ENCODE measurements at places on chromosomes 2 and 18.

GRCh38 chr2:230866756-230867523 is 2.2 kb downstream of the ITM2C start:
- DNase-seq, result peak; percentile 72

GRCh38 chr2:25375989-25376545 is 34.3 kb upstream of the DNMT3A start:
- no peak for DNase-seq

GRCh38 chr2:3254442-3254941 is 123.1 kb downstream of the EIPR1 start:
- DNase-seq, result no peak

DNA sequence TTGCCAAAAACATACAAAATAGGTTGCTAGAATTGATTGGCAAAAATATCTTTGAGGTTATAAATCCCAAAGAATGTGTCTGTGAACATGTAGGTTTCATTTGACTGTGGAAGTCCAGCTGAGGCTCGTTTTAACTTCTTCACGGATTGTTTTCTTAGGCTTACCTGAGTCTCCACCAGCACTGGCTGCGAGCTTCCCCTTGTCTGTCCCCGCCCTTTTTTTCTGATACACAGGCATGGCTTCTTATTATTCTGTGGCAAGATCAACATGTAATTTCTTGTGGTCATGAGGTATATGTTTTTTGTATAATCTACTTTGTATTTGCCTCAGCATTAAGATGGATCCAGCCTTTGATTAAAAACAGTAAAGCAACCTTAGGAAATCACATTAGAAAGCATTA is 7.2 kb upstream of the SLC40A1 start:
- DNase-seq, result no peak

DNA sequence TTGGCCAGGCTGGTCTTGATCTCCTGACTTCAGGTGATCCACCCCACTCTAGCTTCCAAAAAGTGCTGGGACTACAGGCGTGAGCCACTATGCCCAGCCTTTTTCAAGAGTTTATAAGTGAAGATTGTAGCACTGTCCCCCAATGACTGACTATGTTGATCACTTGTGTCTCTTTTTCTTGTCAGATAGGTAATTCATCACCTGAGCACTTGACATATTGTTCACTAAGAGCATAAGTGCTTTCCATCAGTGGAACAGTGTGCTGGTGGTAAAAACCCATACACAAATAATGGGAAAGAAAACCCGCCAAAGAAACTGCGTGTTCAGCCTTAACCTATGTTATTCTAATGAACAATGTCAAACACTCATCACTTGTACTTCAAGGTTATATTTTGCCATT is 414.4 kb upstream of the CDH7 start:
- no peak for DNase-seq

DNA sequence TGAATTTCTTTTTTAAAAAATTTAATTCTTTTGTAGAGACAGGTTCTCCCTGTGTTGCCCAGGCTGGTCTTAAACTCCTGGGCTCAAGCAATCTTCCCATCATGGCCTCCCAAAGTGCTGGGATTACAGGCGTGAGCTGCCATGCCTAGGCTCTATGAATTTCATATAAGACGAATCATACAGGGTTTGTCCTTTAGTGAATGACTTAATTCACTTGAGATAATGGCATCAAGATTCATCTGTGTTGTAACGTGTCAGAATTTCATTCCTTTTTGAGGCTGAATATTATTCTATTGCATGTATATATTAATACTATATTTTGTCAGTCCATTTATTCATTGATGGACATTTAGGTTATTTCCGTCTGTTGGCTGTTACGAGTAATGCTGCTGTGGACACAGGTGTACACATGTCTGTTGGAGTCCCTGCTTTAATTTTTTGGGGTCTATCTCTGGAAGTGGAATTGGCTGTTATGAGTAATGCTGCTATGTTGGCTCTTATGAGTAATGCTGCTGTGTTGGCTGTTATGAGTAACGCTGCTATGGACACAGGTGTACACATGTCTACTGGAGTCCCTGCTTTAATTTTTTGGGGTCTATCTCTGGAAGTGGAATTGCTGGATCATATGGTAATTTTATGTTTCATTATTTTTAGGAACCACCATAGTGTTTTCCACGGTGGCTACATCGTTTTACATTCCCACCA is 210.6 kb downstream of the CAMKMT start:
- DNase-seq, result no peak

DNA sequence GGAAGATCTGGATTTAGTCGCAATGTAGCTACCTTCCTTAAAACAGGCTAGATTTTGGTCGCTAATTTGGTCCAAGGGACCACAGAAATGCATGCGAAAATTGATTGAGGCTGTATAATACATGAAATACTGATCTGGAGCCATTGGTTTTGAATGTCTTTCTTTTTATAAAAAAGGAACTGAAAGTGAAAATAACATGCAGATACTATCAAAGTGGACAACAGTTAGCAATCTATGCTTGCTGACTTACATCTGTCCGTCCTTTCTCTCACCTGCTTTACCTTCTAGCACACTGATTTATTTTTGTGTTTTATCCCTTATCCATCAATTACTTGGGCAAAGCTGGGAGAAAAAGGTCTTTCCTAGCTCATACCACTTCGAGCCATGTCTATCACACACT is 1459.8 kb upstream of the ACVR2A start:
- no peak for DNase-seq

DNA sequence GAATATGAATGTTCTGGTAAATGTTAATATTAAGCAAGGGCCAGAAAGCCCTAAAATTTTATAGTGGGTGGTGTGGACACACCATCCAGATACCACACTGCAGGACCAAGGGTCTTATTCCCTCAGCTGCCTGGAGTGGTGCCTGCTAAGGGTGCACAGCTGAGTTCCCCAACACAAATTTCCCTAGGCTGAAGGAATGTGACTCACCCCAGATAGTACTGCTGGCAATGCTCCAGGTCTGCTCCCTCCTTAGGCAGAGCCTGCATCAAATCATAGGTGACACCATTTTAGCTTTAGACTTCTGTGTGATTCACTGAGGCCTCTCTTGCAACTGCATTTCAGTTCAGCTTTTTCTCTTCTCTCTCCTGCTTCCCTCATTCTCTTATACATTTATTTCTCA is 321.1 kb downstream of the SATB2 start:
- DNase-seq, result no peak

- no peak for DNase-seq
Measured at GRCh38 chr2:155727187-155727895, 605.2 kb downstream of the NR4A2 start.

DNA sequence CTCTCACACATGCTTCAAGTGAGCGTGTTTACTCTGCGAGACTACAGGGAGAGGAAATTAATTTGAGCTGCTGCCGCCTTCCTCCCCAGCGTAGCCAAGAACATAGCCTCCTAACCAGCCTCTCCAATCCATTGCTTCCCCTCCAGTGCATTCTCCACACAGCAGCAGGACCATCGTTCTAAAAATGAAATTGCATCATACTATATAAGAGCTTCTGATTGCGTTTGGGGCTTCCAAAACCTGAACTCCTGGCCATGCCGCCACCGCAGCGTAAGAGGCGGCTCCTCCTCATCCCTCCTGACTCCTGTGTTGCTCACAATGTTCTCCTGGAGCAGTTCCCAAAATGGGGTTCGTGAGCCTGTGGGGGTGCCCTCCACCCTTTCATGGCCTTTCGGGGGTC is 142.1 kb downstream of the MYT1L start:
- no peak for DNase-seq

- no peak for DNase-seq
Measured at GRCh38 chr18:61597316-61597715, 264.1 kb downstream of the CDH20 start.

DNA sequence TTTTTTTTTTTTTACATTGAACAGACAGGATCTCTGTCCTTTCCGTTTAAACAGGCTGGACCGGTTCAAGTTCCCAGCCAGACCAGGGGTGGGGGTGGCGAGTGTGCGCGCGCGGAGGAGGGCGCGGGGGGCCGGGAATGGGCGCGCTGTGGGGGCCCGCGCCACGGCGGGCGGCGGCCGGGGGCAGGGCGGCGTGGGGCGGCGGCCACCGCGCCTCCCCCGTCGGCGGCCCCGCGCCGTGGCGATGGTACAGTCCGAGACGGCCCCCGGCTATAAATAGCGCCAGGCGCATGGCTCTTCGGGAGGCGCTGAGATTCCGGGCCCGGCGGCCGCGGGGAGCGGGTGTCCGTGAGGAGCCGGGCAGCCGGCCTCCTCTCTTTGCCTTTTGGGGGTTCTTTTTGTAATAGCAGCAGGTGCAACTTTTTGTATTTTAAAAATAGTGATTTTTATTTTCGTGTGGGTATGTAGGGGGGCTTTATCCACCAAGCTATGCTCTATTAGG is 430 bp upstream of the CELF4 start:
- peak; percentile 55 for DNase-seq

DNA sequence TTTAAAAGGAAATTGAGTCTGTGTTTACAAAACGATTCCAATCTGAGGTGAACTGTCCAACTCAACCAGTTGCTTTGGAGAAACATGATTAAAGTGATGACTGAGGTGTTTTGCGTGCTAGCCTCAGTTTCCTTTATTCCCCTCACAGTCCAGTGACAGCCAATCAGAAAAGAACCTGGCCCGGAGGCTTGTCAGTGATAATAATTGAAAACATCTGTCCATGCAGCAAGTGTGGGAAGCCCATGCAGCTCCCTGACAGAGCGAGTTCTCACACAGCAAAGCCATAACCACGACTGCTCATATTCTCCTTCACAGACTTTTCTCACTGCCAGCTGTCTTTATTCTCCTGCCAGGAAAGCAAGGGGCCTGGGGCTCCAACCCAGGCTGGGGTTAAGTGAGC is 613.4 kb downstream of the ARHGAP15 start:
- no peak for DNase-seq

DNA sequence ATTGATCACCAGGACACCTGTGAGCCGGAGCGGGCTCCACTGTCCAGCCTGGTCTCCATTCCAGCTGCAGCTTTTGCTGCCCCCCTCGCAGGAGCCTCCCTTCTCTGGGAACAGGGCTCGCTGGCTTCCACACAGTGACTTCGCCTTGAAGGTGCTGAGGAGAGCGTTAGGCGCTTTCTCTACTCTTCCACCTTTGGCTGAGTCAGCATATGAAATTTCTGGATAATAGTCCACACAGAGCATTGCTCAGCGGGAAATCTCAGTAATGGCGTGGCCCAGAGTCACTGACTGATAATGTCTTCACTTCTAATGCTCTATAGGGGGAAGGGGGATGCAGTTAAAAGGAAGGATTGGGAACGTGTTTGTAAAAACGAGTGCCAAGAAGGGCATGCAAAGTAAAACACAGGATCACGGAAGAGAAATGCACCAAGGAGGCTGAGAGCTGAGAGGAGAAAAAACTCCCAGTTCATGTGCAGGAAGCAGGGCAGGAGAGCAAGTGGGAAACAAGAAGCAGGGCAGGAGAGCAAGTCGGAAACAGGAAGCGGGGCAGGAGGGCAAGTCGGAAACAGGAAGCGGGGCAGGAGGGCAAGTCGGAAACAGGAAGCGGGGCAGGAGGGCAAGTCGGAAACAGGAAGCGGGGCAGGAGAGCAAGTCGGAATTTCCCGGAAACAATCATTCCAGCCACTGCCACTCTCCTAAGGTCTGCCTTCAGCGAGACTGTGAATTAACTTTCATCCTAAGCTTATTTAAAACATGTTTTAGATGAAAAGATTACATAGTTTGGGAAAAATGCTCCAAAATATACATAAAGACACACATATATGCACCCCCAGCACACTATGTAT is 77.7 kb downstream of the MYT1L start:
- no peak for DNase-seq

GRCh38 chr18:13026583-13027270 is 35.6 kb downstream of the CEP192 start:
- DNase-seq, result no peak

DNA sequence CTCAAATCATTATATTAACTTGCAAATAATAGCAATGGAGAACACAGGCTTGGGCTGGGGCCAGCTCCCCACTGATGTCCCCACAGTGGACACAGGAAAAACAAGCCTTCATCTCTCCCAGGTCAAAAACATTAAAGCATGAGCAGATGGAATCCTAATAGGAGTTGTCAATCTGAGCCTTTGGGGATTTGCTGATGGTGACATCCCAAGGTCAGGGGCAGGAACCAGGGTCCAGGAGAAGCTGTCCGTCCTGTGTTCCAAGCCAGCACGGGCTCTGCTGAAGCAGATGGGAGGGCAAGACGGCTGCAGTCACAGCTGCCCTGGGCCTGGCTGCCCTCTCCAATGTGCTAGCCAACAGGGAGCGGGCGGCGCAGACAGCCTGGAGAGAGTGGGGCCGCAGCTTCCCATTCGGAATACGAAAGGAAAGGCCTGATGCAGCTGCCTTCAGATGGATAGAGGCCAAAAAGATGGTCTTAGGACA is 135.5 kb downstream of the NDUFA10 start:
- DNase-seq, result peak; percentile 33

DNA sequence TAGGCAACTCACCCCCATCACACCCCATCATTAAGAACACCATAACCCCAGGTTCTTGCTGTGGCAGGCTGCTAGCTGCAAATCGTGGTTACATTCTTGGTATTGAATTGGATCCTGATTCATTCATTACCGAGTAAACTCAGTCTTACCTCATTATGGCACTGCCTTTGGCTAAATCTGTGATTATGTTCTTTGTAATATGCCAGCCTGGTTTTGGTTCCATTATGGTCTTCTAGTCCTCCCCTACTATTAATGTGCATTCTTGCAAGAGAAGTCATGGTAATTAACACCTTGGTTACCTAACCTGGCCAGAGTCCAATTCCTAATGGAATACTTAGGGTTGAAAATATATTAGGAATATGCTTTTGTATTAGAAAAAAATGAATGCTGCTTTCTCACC is 258.9 kb upstream of the APCDD1 start:
- no peak for DNase-seq

- DNase-seq, result no peak
Measured at GRCh38 chr18:13425357-13426091, 207.0 kb downstream of the LDLRAD4 start.

- DNase-seq, result peak; percentile 51
Measured at GRCh38 chr2:176652300-176653182, 383.3 kb downstream of the MTX2 start.

GRCh38 chr2:210611466-210611865 is 55.1 kb downstream of the CPS1 start:
- no peak for DNase-seq

GRCh38 chr2:207205173-207205957 is 39.6 kb upstream of the KLF7 start:
- DNase-seq, result no peak
